ENCODE measurements at places on chromosomes 5 and 9.
A peak's percentile ranks its signal among the peaks of the same experiment; 100 is the strongest.

- no peak for DNase-seq
Measured at GRCh38 chr5:14321936-14322335, 178.8 kb downstream of the TRIO start.

GRCh38 chr9:14396171-14396570 is 82.2 kb upstream of the NFIB start:
- no peak for DNase-seq

- peak; percentile 54 for DNase-seq
Measured at GRCh38 chr5:69265931-69266330, 31.2 kb downstream of the CDK7 start.

GRCh38 chr9:93693129-93693528 is 116.7 kb downstream of the PHF2 start:
- no peak for DNase-seq

GRCh38 chr9:75130621-75131230 is 42.4 kb downstream of the OSTF1 start:
- DNase-seq, result no peak

All from activated CD8-positive, alpha-beta memory T cell treated with anti-CD3 and anti-CD28 coated beads, Interleukin-2, amount 50 U/mL, for 48 hours (primary cell).